ENCODE measurements at places on chromosomes 13 and 19. TPM values are rescaled to one million over a fixed set of nuclear protein-coding genes. Genes with fewer than 3 reads are reported as not detected.

DNA sequence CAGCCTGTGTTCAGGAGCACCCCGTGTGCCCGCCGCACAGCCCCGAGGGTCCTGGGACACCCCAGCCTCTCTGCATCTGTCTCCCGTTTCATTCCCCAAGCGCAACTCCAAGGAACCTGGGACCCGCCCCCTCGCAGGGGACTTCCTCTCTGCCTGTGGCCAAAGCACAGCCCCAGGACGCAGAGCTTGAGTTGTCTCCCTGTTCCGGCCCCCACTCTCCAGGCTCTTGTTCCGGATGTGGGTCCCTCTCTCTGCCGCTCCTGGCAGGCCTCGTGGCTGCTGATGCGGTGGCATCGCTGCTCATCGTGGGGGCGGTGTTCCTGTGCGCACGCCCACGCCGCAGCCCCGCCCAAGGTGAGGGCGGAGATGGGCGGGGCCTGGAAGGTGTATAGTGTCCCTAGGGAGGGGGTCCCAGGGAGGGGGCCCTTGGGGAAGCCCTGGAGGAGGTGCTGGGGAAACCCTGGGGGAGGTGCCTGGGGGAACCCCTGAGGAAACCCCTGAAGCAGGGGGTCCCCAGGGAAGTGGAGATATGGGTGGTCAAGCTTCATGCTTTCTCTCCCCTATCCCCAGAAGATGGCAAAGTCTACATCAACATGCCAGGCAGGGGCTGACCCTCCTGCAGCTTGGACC, 1.3 kb downstream of the HCST start:
- peak; percentile 88 for DNase-seq

DNA sequence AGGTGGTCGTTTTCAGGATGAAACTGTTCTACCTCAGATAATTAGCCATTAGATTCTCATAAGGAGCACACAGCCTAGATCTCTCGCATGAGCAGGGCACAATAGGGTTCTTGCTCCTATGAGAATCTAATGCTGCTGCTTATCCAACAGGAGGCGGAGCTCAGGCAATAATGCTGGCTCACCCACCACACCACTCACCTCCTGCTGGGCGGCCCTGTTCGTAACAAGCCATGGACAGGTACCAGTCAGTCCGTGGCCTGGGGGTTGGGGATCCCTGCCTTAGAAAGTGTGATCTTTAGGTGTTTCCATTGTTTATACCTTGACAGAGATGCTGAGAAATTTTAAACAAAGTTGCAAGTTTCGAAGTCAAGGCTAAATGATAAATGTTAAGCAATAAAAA, 344.6 kb upstream of the HTR2A start:
- DNase-seq = no peak

DNA sequence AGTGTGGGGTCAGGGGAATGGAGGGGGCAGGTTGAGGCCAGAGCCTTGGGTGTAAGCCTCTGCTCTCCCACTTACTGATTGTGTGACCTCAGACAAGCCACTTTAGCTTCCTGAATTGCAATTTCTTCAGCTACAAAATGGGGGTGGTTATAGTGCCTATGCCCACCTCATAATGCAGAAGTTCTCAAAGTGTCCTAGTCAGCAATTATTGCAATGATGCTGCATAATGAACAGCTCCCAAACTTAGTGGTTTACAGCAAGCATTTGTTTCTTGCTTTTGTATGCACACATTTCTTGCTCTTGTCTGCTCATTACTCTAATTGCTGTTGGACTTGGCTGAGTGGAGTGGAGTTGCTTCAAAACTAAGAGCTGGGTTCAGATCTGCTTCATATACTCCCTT, 36.0 kb downstream of the CYP4F22 start:
- no peak for DNase-seq

DNA sequence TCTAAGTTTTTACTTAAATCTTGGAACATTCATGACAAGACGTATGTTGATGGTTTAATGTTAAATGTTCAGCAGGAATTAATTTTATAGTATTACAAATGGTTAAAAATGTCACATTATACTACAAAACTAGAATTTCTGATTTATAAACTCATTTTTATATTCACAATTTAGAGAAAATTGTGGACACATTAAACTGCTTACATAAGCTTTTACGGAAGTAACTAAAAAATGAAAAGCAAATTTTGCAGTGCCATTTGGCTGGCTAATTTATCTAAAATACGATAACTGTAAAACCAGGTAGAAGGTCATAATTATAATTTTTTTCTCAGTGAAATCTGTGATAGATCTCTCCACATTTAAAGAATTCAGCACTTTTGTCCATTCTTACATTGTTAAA, 190.2 kb upstream of the GPC6 start:
- no peak for DNase-seq

- DNase-seq = no peak
These were observed 540.5 kb downstream of the PCDH9 start for GRCh38 chr13:66689628-66690027.

DNA sequence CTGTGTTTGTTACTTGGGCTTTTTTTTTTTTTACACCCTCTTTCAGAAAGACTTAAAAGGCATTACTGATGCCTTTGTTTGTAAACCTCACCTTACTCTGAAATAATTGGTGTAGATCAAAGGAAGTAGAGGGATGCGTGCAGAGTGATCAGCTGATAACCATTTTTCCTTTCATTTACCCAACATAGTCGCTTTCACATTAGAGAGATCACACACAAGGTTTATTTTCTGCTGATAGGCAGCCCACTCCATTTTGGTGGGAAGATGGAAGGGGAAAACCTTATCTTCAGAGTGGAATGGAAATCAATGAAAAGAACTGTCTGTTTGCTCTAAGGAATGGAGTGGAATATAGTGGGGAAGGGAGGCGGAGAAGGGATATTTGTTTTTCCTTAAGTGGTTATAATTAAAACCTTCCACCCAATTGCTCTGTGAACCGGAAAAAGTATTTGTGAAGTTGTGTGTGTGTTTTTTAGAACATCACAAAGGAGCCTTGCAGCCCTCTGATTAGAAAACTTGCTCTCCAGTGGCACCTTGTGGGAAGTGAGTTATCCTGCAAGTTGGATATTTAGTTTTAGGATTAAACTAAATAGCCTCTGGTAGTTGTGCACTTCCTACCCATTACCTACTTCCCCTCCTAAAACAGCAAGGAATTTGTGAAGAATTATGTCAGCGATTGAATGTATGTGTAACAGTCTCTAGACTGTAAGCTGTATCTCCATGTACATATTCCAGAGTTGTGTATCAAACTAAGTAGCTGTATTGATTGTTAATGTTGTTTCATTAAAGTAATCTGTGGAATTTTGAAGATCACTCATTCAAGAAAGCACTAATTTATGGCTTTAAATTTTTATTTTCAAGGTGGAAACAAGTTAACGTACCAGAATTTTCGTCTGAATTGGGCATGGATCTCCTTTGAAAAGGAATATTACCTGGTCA, 76.8 kb downstream of the FREM2 start:
- no peak for DNase-seq

GRCh38 chr13:112067116-112067741, at the start of gene SOX1:
SOX1 (plus strand) TSS chr13:112067149; CDS start chr13:112067659, 510 bp downstream.
- DNase-seq = no peak

DNA sequence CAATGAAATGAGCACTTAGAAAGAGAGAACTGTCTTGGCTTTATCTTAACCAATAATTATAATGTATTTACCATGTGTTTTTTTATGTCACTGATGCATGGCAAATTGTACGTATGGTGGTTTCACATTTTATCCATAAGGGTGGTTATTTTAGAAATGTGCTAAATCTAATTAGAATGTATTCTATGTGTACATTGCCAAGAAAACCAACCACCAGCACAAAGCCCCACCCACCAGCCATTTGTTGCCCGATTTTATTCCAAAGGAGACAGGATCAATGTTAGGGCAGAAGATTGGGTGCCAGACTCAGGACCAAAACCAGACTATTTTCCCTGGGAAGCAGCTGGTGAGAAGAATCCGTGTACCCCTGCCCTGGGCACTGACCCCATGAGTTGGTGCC, 63.0 kb upstream of the SOX1 start:
- no peak for DNase-seq

GRCh38 chr13:103466761-103467160, 400.5 kb upstream of the SLC10A2 start:
- no peak for DNase-seq

Gene OR4F17
- not detected for total RNA-seq

GRCh38 chr13:49633710-49634109, 5.4 kb downstream of the ARL11 start:
- DNase-seq = no peak

GRCh38 chr19:48118131-48118517, 7.5 kb upstream of the PLA2G4C start:
- DNase-seq = no peak

- no peak for DNase-seq
These were observed 449.8 kb downstream of the PCDH17 start for GRCh38 chr13:58081301-58081820.

DNA sequence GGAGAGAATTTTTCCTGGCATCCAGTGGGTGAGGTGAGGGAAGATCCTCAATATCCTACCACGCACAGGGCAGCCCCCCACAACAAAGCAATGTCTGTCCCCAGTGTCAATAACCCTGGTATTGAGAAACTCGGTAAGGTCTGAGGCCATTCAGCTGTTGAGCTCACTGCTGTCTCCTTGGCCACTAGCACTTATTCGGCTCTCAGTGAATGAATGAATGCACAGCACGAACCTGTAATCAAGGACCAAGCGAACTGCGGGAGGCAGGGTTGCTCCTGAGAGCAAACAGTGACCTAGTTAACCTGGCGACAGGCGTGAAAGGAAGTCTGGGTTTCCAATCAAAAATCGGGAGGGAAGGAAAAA, 640 bp downstream of the ZSCAN5A start:
- DNase-seq = no peak

Gene PRR19
- total RNA-seq = 0.73 TPM

Gene IRF2BP1
- total RNA-seq = 28.2 TPM

Gene CCDC70
- total RNA-seq = not detected

GRCh38 chr19:17303167-17303939, at the start of gene ABHD8:
ABHD8 (minus strand) TSS chr19:17303425; CDS start chr19:17301616, 1,809 bp downstream.
- DNase-seq = peak; percentile 98

GRCh38 chr13:36134632-36135031, 3.5 kb upstream of the DCLK1 start:
- DNase-seq = no peak

DNA sequence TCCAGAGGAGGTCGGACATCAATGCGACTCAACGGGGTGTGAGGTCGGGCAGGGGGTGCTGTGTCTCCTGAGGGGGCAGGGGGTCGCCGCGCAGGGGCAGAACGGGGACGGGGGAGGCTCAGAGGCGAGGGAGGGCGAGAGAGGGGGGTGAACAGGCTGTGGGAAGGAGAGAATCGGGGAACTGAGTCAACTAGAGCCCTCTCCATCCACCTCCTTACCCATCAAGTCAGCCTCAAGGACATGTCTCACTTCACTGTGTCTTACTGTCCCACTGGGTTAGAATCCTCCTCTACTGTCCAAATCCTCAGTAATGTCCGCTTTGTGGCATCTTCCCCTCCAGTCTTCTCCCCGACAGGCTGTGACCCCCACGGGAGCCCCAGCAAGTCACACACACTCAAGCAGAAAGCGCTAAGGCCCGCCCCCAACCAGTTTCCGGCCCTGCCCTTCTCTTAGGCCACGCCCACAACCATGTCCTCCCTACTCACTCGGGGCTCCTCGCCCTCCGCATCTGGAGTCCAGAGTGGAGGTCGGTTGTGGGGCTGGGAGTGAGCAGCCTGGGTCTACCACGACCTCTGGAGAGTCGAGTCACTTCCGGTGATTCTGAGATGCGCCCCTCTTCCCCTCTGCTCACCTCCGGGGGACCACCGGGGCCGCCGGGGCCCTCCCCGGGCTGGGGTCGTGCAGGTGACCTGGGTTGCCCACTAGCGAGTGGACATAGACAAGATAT, 9.3 kb downstream of the PLEKHA4 start:
- DNase-seq = no peak

DNA sequence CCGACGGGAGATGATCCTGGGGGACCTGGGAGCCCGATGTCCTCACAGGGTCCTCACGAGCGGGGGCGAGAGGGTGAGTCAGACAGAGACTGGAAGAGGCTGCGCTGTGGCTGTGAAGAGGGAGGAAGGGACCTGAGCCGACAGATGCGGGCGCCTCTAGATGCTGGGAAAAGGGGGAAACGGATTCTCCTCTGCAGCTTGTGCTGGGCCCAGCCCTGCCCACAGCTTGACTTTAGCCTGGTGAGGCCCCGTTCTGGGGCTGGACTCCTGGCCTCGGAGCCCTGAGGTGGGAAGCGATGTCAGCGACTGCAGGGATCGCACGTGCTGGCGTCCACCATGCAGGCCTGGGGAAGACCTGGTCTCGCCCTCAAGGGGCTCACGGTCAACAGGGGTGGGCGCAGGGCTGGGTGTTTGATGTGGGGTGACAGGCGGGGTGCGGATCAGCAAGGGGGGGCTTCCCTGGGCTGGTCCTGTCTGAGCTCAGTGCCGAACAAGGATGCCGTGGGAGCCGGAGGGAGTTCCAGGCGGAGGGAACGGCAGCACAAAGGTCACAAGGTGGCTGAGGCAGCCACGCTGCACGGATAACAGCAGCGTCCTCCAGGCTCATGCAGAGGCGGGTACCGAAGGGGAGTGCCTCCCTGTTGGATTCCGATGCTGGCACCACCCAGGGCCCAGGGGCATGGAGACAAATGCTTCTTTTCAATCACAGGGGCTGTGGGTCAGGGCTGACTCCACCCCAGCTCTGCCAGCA, 31.8 kb downstream of the PIP5K1C start:
- DNase-seq = no peak

Gene ZNF77
- 2.8 TPM for total RNA-seq

Gene ATF5
- total RNA-seq = 6.7 TPM

DNA sequence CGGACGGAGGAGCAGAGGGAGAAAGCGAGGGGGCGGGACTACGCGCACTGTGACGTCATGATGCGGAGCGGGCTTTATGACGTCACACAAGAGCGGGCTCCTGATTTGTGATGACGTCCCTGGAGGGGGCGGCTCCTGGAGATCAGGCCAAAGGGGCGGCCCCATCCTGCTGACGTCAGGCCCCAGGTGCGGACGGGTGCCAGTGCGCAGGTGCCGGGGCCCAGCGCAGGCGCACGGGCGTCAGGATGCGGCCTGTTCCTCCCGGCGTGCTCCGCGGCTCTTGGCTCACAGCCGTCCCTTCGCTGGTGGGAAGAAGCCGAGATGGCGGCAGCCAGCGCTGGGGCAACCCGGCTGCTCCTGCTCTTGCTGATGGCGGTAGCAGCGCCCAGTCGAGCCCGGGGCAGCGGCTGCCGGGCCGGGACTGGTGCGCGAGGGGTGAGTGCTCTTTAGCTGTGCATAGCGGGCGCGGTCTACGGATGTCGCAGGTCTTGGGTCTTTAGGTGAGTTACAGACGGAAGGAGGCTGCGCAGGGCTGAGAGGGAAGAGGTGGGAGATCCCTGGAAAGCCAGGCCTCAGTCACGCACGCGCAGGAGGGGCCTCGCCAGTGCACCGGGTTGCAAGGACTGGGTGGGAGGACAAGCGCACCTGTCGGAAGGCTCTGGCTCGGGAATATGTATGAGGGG, at the start of the genes EMC10 and GARIN5A:
Gene EMC10 (plus strand): TSS at position 284 of the 683 bp plus-strand sequence. CDS start 38 bp downstream, at position 322.
Gene GARIN5A (minus strand): TSS at position 625 of the 683 bp plus-strand sequence. CDS start 460 bp downstream, at position 165.
- DNase-seq = peak; percentile 93

GRCh38 chr13:58324161-58324560, 692.6 kb downstream of the PCDH17 start:
- no peak for DNase-seq

DNA sequence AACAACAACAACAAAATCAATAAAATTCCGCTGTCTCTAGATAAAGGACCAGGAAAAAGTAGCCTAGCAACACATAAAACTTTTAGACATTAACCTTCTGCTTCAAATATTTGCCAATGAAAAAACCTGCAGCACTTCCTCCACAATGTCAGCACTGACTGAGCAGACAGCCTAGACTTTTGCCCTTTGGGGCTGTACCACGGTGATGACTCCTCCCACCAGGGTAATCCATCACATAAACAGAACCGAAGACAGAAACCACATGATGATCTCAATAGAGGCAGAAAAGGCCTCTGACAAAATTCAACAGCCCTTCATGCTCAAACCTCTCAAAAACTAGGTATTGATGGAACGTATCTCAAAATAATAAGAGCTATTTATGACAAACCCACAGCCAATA, 30.2 kb upstream of the TRPC4 start:
- DNase-seq = no peak

- no peak for DNase-seq
These were observed 160.2 kb downstream of the PDS5B start for GRCh38 chr13:32746474-32746873.
